NCI-H146 (cell line): ENCODE measurements at places on chromosomes 5 and 9.

DNA sequence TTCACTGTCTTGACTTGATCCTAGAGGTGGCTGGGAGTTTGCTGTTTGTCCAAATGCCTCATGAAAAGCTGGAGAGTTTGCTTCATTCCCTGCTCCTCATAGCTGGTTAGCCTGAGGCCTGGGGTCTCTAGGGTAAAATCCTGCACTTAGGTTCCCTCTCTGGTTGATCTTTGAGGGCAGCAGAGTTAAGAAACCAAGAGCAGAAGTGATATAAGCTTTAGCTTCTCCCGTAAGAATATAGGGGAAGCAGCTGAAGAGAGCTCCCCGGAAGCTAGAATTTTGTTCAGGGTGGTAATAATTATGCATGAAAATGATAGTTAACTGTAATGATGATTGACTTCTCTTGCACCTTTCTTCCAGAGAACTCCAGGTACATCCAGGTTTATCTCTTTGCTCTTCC is 1.4 kb downstream of the FAM53C start:
- no peak for DNase-seq

GRCh38 chr5:8894031-8894430 is 651.8 kb downstream of the SEMA5A start:
- no peak for DNase-seq

GRCh38 chr9:4973902-4974301 is 11.2 kb upstream of the JAK2 start:
- no peak for DNase-seq

DNA sequence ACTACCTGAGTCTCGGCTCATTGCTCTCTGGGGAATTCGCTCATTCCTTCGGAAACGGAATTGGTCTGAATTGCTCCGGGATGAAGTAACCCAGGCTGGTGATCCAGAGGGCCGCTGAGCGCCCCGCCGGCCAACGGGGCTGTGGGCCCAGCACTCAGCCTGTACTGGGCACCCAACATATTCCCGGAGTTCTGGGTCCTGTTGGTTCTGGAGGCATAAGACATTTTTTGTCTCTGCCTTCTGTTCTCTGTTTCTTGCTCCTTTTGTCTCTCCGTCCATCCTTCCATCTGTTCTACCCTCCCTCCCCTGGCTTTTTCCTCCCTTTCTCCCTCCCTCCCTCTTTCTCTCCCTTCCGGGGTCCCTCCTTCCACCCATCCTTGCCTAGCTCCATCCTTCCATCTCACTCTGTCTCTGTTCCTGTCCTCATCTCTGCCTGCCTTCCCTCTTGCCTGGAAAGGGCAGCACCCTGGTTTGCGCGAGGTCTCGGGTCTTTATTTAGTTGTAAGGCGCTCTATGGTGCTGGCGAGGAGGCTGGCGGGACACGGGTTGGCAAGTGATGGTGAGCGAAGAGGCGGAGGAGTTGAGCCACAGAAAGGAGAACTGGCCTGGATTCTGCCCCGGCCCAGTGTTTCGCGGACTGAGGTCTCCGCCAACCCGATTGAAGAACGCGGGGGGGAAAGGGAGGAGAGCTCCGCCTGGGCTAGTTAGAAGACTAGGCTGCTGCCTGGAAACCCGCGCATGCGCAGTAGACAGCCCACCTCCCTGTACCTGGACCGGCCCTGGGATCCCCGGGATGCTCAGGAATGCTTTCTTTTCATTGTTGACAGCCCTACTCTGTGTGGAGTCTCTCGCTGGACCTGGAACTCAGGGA is 1468.0 kb downstream of the FOXD4L5 start:
- DNase-seq, result no peak

- DNase-seq, result no peak
These were observed 93.1 kb downstream of the NUDT12 start for GRCh38 chr5:103469288-103470040.

- DNase-seq, result no peak
These were observed 329.4 kb downstream of the ARHGEF28 start for GRCh38 chr5:73955271-73955846.

- DNase-seq, result no peak
These were observed 25.4 kb downstream of the GPR21 start for GRCh38 chr9:123058834-123059233.

DNA sequence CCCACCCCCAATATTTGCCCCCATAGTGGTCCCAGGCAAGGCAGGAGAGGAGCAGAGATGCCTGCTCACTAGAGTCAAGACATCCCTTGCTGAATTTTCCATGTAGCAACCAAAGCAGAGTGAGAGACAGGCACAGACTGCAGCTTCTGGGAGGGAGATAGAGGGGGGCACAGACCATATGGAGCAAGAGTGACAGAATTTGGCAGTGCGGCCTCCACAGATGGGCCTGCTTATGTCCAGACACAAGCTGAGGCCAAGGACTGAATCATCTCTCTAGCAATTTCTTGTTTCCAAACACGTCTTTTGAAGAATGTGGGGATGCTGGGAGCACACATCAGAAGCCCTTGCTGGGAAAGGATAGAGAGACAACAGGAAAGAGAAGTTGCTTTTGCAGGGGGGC is 53.0 kb upstream of the ALDH1B1 start:
- no peak for DNase-seq

GRCh38 chr9:126436545-126437267 is 110.1 kb downstream of the MVB12B start:
- peak; percentile 26 for DNase-seq

DNA sequence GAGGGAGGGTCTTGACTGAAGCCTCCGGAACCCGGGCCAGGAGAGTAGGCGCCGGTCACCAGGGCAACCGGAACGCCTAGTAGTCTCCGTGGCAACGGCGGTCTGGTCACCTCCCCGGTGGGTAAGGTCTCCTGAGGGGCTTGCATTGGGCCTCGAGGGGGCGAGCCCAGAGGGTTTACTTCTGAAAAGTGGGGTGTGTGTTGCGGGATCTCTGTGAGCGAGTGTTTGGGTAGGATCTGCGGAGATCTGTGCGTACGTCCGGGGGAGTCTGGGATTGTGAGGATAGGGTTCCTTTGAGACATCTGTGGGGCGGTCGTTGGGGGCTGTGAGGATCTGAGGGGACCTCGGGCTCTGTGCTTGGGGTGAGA is at the start of gene FAM221B:
TSS of gene FAM221B (minus strand) at position 17 of the 368 bp plus-strand sequence. CDS start 2,571 bp downstream, outside the sequence.
- DNase-seq, result peak; percentile 66

- DNase-seq, result no peak
These were observed at the start of gene ABCA1 for GRCh38 chr9:104927912-104928740. Gene ABCA1 (minus strand): TSS chr9:104928155. CDS start chr9:104903679, 24,476 bp downstream.

GRCh38 chr9:3977614-3978112 is 322.2 kb downstream of the GLIS3 start:
- no peak for DNase-seq

GRCh38 chr5:105752801-105753200 is 1917.9 kb downstream of the EFNA5 start:
- peak; percentile 69 for DNase-seq
